ENCODE measurements at places on chromosomes 12 and 14.

DNA sequence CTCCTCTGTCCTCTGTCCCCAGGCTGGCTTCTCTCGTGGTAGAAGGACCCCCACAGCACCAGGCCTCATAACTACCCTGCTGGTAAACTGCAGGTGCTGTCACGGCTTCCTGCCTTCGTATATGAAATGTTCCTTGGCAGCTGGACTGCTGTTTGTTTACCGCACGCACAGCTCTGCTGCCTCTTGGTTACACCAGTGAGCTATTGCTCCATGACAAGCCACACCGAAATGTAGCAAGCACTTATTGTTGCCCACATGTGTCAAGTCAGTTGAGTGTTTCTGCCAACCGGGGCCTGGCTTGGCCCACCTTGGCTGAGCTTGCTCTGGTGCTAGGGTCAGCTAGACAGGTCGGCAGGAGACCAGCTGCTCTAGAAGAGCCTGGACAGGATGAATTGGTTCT is 21.7 kb upstream of the TCL1B start:
- peak overlapping the region; percentile 95 for H3K27ac ChIP-seq
- no peaks in the 10 kb centered on the region for H3K27me3 ChIP-seq
- peak overlapping the region; percentile 46 for H3K4me3 ChIP-seq
- no peaks in the 10 kb centered on the region for H3K36me3 ChIP-seq
- H3K4me1 ChIP-seq = peaks cover 75% of the 10 kb centered on the region

DNA sequence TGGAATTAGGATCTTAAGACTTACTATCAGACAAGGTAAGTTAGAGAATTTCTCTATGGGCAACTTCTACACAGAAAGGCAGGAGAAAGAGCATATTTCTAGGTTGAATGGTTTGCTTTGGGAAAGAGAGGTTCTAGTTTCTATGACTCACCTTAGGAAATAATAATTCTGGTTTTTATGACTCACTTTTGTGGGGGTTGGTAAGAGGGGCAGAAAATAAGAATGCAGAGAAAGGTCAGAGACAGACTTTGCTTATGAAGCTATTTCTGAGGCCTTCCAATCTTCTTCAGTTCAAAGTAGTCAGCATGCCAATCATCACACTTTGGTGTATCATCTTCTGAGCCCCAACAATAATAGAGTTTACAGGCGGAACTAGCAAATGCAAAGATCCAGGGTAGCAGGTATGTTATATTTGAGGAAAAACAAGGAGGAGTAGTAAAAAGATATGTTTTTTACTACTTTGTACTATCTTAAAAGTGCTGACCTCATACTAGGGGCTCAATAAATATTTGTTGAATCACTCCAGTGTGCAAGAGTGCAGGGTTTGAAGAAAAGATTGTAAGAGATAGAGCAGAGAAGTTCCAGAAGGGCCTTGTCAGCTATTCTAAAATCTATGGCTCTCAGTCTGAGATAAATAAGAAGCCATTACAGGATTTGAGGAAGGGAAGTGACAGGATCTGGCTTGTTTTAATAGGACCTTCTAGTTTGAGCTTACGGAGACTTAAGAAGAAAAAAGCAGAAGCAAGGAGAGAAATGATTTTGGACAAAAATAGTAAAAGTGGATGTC is 56.7 kb upstream of the LRFN5 start:
- no peaks in the 10 kb centered on the region for H3K4me1 ChIP-seq
- H3K27ac ChIP-seq = no peak overlapping the region
- H3K36me3 ChIP-seq = no peaks in the 10 kb centered on the region
- H3K4me3 ChIP-seq = no peak overlapping the region
- DNase-seq = no peak

DNA sequence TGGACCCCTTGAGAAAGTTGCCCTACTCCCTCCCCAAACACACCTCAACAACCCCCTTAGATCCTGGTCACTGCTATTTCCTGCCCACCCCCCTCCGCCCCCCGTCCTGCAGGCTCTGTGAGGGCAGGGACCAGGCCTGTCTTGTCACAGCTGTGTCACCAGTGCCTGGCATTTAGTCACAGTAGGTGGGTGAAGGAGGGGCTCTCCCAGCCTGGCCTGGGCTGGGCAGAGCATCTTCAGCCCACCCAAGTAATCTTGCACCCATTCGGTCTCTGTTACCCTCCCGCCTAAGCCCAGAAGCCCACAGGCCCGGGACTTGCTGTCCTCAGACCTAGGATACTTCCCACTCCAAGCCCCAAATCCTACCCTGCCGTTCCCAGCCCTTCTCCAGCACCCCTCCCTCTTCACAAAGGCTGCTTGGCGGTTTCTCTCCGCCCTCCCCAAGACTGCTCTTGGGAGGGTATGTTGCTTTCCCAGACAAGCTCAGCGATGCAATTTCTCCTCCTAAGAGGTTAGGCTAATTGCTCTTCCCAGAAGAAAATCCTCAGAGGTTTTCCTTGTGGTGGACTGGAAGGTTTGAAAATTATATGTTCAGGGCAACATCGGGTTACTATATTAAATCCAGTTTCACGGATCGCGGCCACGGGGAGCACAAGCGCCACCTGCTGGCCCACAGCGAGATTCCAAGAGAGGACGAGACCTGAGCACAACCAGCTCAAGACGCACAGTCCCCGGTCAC is 50.8 kb upstream of the ZFP36L1 start:
- H3K27me3 ChIP-seq = no peaks in the 10 kb centered on the region
- H3K36me3 ChIP-seq = no peaks in the 10 kb centered on the region
- H3K27ac ChIP-seq = peak overlapping the region; percentile 69
- H3K4me1 ChIP-seq = peaks cover 39% of the 10 kb centered on the region
- DNase-seq = peak; percentile 63
- peak overlapping the region; percentile 78 for H3K4me3 ChIP-seq

GRCh38 chr14:100813291-100813690 is 12.6 kb upstream of the MEG3 start:
- no peaks in the 10 kb centered on the region for H3K36me3 ChIP-seq
- H3K4me3 ChIP-seq = no peak overlapping the region
- no peak for DNase-seq
- peaks cover 8% of the 10 kb centered on the region for H3K27me3 ChIP-seq

DNA sequence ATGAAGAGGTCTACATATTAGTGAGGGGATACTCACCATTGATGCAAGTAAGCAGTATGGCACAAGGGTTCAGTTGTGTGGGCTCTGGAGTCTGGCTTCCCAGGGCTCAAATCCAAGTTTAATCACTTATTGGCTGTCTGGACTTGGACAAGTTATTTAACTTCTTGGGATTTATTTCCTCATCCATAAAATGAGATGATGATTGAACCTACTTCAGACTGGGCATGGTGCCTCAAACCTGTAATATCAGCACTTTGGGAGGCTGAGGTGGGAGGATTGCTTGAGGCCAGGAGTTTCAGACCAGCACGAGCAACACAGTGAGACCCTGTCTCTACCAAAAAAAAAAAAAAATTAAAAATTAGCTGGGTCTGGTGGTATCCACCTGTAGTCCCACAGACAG is 67.9 kb downstream of the KCNK10 start:
- no peak for DNase-seq
- H3K4me1 ChIP-seq = no peaks in the 10 kb centered on the region
- H3K4me3 ChIP-seq = no peak overlapping the region
- no peaks in the 10 kb centered on the region for H3K36me3 ChIP-seq
- no peak overlapping the region for H3K27ac ChIP-seq
- peaks cover 5% of the 10 kb centered on the region for H3K27me3 ChIP-seq

GRCh38 chr14:75539162-75539560 is 16.9 kb downstream of the BATF start:
- peak overlapping the region; percentile 51 for H3K4me3 ChIP-seq
- DNase-seq = no peak
- H3K27ac ChIP-seq = peak overlapping the region; percentile 76
- H3K27me3 ChIP-seq = no peaks in the 10 kb centered on the region

DNA sequence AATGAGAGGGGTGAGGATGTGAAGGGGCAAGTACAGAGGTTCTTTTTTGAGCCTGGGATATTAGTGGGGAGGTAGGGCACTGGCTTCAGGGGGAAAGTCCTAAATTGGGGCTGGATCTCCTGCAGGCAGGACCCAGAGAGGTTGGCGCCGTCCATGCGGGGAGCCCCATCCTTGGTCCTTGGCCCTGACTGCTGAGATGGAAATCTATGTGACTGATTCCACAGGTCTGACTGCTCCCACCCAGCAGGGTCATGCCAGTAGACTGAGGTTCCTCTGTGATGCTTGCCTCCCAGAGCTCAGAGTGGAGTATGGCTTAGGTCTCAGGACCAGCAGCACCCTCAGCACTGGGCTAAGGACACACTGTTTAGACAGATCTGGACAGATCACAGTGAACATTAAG is 988.6 kb upstream of the TMEM132C start:
- no peak for DNase-seq
- H3K36me3 ChIP-seq = no peaks in the 10 kb centered on the region
- H3K4me1 ChIP-seq = peaks cover 13% of the 10 kb centered on the region
- peaks cover 9% of the 10 kb centered on the region for H3K27me3 ChIP-seq
- H3K4me3 ChIP-seq = no peak overlapping the region
- no peak overlapping the region for H3K27ac ChIP-seq

GRCh38 chr12:73486256-73486655 is 1051.4 kb upstream of the ATXN7L3B start:
- H3K27me3 ChIP-seq = no peaks in the 10 kb centered on the region
- no peaks in the 10 kb centered on the region for H3K36me3 ChIP-seq
- H3K4me1 ChIP-seq = no peaks in the 10 kb centered on the region
- no peak overlapping the region for H3K27ac ChIP-seq
- no peak for DNase-seq

- peak overlapping the region; percentile 84 for H3K4me3 ChIP-seq
- DNase-seq = no peak
- peaks cover 34% of the 10 kb centered on the region for H3K4me1 ChIP-seq
- H3K36me3 ChIP-seq = peaks cover 2% of the 10 kb centered on the region
Observed at GRCh38 chr12:121673013-121673511, 3.6 kb upstream of the MORN3 start.

- DNase-seq = no peak
- H3K27ac ChIP-seq = no peak overlapping the region
- H3K4me3 ChIP-seq = no peak overlapping the region
Observed at GRCh38 chr12:107778383-107779025, 4.0 kb downstream of the ASCL4 start.

- H3K4me3 ChIP-seq = no peak overlapping the region
- peaks cover under 1% of the 10 kb centered on the region for H3K27me3 ChIP-seq
- no peak overlapping the region for H3K27ac ChIP-seq
- H3K4me1 ChIP-seq = no peaks in the 10 kb centered on the region
- H3K36me3 ChIP-seq = no peaks in the 10 kb centered on the region
Observed at GRCh38 chr12:125689576-125690410, 624.6 kb downstream of the AACS start.

- H3K27ac ChIP-seq = no peak overlapping the region
- no peaks in the 10 kb centered on the region for H3K4me1 ChIP-seq
- DNase-seq = no peak
- no peaks in the 10 kb centered on the region for H3K36me3 ChIP-seq
- H3K27me3 ChIP-seq = no peaks in the 10 kb centered on the region
Observed at GRCh38 chr12:126676434-126676833, 1590.5 kb upstream of the TMEM132C start.

DNA sequence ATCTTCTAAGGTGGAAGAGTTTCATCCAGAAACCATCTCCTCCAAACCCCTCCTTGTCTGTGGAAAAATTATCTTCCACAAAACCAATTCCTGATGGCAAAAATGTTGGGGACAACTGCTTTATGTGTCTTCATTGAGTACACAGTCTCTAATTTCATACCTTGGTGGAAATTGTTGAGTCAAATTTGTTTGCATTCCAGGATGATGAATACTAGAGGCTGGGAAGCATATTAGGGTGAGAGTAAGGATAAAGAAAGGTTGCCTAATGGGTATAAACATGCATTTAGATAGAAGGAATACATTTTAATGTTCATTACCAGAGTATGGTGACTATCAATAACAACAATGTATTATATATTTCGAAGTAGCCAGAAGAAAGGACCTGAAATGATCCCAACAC is 98.2 kb downstream of the C12orf42 start:
- DNase-seq = no peak
- H3K36me3 ChIP-seq = peaks cover 22% of the 10 kb centered on the region
- peaks cover 37% of the 10 kb centered on the region for H3K4me1 ChIP-seq
- H3K4me3 ChIP-seq = no peak overlapping the region
- no peaks in the 10 kb centered on the region for H3K27me3 ChIP-seq

DNA sequence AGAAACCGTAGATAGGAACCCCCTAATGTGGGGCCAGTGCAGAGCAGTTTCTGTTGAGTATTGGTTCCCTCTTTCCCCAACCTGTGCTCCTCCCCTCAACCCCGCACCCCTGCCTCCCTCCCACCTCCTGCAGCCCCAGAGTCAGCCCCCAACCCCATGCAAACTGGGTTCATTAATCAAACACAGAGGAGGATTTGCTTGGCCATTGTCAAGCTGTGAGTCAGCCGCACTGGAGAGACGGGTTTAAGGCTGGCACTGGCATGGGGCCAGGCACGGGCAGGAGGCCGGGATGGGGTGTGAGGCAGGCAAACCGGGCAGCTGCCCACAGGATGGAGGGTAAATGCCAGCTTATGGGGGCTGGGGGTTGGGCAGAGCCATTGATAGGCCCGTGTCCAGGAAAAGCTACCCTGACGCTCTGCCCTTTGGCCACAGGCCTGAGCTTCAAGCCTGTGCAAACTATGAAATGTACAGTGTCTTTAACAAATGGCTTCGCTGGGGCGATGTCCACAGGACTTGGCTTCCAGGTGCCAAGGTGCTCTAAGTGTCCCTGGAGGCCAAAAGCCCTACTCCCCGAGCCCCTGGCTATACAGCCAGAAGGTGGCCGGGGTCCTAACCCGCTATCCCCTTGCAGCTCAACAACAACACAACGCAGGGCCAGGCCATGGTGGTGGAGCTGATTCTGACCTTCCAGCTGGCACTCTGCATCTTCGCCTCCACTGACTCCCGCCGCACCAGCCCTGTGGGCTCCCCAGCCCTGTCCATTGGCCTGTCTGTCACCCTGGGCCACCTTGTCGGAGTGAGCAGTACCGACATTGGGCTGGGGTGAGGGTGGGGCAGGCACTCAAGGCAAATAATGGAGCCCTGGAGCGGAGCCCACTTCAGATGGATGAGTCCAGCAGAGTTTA is 1.4 kb downstream of the AQP5 start:
- peaks cover 71% of the 10 kb centered on the region for H3K27me3 ChIP-seq
- no peak overlapping the region for H3K4me3 ChIP-seq
- H3K27ac ChIP-seq = no peak overlapping the region
- DNase-seq = no peak

DNA sequence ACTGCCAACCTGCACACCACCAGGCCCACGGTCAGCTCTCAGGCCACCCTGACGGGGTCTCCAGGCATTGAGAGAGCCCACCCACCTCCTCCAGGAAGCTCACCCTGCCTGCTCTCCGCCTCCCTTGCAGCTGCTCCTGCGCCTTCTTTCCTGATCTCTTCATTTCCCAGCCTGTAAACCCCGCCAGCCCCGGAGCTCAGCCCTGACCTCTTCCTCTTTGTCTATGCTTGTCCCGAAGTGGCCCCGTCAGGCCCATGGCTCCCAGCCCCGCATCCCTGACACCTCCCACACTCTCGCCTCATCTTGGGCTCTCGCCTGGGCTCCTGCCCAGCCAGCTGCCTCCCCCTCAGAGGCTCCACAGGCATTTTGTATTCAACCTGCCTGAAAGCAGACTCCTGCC is 139.3 kb downstream of the CALM1 start:
- no peak overlapping the region for H3K4me3 ChIP-seq
- no peaks in the 10 kb centered on the region for H3K27me3 ChIP-seq
- peaks cover 2% of the 10 kb centered on the region for H3K4me1 ChIP-seq

DNA sequence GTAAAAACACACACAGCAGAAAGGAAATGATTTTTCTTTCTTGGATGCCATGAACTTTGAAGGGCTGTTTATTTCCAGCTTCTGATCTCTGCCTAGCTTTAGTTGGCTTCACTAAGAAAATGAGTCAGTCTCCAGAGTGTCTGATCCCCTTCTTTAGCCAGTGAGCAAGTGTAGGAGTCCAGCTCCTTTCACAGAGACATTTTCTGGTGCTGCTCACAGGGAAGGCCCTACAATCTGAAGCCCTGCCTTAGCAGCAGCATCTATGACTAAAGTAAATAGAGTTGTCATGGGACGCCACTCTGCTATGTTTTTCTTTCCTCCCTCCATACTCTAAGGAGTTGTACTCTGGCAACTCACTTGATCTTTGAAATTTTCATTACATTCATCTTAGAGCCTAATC is 103.5 kb downstream of the RPAP3 start:
- H3K4me1 ChIP-seq = no peaks in the 10 kb centered on the region
- H3K4me3 ChIP-seq = no peak overlapping the region
- H3K27me3 ChIP-seq = no peaks in the 10 kb centered on the region
- H3K27ac ChIP-seq = no peak overlapping the region
